ENCODE measurements at places on chromosomes 16 and 17. TPM values are rescaled to one million over a fixed set of nuclear protein-coding genes. Genes with fewer than 3 reads are reported as not detected.
A peak's percentile ranks its signal among the peaks of the same experiment; 100 is the strongest.

- no peak for DNase-seq
Measured at GRCh38 chr16:16143038-16143763, 80.1 kb downstream of the ABCC6 start.

DNA sequence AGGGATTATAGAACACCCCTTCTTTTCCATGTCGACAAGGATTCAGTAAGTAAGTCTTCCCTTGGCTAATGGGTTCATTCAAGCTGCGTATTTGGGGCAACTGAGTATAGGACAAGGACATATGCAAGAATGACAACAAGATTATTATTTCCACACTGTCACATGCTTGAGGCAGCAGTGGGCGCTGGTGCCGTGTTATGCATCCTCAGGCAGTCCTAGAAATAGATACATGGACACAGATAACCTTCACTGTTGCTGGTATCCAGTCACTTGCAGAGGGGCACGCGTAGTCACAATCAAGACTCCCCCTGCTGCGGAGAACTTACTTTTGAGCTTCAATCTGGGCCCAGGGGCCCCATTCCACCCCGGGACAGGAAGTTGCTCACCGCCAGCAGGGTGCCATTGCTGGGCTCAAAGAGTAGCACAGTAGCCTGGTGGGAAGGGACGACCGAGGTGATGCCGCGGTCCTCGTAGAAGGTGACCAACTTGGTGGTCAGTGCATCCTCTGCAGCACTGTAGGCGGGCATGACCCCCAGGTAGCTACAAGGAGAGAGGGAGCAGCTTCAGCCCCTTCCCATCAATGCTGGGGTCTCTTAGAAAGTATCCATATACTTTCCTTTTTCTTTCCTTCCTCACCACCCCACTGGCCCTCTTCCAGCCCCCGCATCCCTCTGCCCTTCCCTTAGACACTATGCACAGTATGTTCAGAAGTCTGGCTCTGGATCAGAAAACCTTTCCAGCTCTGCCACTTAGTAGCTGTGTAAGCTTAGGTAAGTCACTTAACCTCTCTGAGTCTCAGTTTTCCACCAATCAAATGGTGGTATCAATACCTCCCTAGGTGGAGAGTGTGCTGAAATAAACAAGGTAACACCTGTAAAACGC is 804 bp downstream of the CRYM start:
- no peak for DNase-seq

DNA sequence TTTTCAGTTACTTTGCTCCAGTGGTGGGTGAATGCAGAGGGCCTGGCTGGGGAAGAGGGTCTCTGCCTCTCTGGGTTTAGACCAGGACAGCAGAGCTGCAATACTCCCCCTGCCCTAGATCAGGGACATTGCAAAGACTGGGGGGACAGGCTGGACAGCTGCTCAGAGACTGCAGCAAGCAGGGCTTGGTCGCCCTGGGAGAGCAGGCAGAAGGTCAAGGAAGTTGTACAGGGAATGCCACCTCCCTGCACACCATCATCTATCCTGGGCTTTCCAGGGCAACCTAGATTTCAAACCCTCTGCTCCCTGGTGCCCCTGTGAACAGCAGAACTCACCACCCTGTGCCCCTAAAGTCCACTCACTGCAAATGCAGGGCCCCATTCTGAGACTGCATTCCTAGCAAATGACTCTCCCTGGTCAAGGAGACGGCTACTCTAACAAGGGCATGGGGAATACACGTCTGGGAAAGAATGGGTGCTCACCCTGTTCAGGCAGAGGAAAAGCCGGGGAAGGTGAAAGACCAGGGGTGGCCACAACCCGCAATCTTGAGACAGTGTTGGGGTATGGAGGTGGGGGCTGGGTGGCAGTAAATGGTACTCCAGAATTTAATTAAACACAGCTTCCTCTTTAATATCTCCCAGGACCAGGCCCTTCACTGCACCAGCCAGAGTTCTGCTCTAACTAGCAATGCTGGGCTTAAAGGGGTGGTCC is 1.0 kb downstream of the KIFC3 start:
- no peak for DNase-seq

- no peak for DNase-seq
Measured at GRCh38 chr16:58960484-58960883, 226.4 kb upstream of the GOT2 start.

GRCh38 chr16:23962001-23962400 is 126.2 kb downstream of the PRKCB start:
- DNase-seq = peak; percentile 64

- DNase-seq = no peak
Measured at GRCh38 chr16:70568601-70569237, 45.1 kb downstream of the SF3B3 start.

- DNase-seq = no peak
Measured at GRCh38 chr16:84281074-84281473, 13.6 kb upstream of the WFDC1 start.

DNA sequence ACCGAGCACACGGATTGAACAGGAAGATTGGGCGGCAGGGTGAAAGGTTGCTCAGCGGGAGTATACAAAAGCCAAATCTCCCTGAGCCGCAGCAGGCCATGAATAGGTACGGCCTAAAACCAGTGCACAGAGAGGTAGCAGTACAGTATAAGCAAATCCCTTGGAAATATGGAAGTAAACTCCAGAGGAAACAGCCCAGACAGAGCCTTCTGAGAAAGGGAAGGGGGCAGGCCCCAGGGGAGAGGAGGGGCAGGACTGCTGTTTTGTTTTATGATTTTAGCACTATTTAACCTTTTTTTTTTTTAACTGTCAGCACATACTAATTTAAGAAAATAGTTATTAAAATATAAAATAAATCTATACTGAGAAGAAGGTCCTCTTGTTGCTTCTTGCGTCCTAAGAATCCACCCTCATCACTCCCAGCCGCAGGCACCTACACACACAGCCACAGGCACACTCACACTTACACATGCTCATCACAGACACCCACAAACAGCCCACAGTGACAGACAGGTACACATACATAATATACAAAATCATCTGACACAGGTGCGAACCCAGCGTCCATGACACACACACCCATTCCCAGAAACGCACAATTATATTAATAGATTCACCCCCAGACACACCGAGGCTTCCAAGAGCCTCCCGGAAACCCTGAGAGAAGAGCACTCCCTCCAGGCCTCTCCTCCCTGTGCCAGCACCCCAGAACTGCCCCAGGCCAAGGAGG is 12.8 kb downstream of the PLXDC1 start:
- DNase-seq = no peak

DNA sequence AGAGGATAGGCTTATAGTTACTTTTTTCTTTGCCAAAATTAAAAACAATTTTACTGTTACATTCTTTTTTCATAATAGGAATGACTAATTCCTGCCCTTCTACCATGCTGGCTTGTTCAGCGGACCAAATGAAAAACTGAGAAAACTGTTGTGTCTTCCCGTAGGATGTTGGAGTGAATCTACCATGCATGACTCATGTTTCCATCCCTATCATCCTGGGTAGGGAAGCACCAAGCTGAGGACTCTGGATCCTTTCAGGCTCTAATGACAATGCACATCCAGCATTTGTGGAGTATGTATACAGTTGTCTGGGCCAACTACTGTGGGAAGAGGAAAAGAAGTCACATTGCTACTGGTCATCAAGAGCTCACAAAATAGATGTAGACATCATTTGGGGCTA is 41.1 kb upstream of the DHX8 start:
- no peak for DNase-seq

DNA sequence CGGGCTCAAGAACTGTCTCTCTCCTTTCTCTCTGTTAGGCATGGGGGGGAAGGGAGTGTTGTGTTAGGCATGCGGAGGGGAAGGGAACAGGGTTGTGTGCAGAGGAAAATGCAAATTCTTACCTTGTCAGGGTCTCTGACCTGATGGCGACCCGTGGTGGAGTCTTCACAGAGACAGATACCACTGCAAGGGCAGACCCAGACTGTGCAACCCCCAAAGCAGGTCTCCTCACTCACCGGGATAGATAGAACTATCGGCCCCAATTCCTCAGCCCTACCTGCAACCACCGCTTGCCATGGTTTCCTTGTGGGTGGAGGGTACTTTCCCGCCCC is 9.6 kb upstream of the MPP2 start:
- DNase-seq = no peak

- DNase-seq = no peak
Measured at GRCh38 chr16:76932541-76933211, 258.3 kb upstream of the MON1B start.

- no peak for DNase-seq
Measured at GRCh38 chr16:52439750-52440149, 107.2 kb downstream of the TOX3 start.

GRCh38 chr17:70517816-70518215 is 348.5 kb downstream of the KCNJ2 start:
- DNase-seq = no peak

The PRR35 gene
- not detected for total RNA-seq

- DNase-seq = no peak
Measured at GRCh38 chr17:45833920-45834319, 10.8 kb upstream of the SPPL2C start.

Data from activated naive CD8-positive, alpha-beta T cell treated with anti-CD3 and anti-CD28 coated beads for 36 hours (primary cell).